Stimulated activated naive B cell treated with anti-CD40 and anti-IgM and Interleukin-4, amounts not matched to agents 10 μg/mL and 1 μg/mL and 100 μg/mL, for 72 hours (primary cell): ENCODE measurements at places on chromosomes 16 and 17.

DNA sequence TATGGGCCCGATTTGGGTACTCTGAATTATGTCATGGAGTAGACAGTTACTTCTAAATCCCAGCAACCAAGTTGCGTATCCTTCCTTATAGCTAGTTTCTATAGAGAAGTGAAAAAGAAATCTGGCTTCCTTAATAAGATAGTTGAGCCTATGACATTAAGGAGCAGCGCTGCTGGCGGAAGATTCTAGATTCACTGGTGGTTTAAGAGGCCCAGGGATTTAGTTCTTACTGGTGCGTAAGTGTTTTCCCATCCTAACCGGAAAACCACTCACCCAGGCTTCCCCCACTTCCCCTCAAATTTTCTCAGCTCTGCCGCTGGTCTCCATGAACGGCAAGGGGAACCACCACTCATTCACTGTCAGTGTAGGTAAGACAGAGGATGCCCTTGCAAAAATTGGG is 230.4 kb downstream of the CPPED1 start:
- DNase-seq = no peak

DNA sequence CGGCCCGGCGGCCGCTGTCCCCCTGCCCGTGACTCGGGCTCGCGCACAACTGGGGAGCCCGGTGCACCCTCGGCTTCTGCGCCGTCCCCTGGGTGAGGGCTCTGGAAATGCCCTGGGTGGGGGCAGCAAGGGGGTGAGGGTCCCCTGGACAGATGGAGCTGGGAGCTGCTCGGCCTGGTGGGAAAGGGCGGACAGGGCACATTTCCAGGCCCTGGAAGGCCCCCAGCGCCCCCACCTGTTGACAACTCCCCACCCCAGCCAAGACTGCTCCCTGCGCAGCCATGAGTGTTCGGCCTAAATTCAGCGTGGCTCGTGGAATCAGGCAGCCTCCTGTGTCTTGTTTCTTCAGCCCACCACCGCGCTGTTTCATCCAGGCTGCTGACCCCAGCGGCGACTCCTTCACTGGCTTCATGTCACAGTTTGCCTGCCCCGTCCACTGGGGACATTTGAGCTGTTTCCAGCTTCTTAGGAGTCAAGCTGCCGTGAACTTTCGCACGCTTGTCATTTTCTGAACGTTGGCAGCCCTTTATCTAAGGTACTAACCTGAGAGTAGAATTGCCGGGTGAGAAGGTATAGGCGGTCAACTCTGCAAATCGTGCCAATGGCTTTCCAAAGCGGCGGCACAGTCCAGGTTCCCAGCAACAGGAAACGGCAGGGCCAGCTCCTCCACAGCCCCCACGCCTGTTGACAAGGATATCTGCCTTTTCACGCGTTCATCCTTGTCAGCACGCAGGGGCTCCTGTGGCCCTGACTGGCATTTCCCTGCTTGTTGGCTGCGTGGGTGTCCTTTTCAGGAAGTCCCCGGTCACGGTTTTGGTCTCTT is 895 bp downstream of the UTS2R start:
- no peak for DNase-seq

- no peak for DNase-seq
These were observed 9.5 kb upstream of the ZFP90 start for GRCh38 chr16:68529608-68529930.

- DNase-seq = no peak
These were observed 262.3 kb downstream of the STX8 start for GRCh38 chr17:9313346-9313745.

DNA sequence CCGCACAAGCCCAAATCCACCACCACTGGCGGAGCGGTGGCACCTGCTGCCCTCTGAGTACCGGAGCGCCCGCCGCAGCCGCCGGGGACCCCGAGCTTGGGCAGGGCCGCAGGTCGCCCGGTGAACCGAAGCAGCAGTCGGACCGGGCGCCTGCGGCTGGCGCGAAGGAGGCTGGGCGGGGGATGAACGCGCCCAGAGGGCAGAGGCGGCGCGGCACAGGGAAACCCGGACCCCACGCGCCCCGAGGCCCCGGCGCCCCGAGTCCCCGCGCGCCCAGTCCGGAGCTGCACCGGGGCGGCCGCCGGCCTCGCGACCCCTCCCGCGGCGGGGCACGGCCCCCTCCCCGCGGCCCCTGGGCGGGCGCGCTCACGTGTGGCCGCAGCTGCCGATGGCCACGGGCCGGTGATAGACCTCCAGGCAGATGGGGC is 393 bp downstream of the RNF166 start:
- DNase-seq = no peak

- DNase-seq = no peak
These were observed 139.8 kb upstream of the SDK2 start for GRCh38 chr17:73783945-73784603.

- no peak for DNase-seq
These were observed 19.0 kb downstream of the SPIRE2 start for GRCh38 chr16:89847051-89847939.

DNA sequence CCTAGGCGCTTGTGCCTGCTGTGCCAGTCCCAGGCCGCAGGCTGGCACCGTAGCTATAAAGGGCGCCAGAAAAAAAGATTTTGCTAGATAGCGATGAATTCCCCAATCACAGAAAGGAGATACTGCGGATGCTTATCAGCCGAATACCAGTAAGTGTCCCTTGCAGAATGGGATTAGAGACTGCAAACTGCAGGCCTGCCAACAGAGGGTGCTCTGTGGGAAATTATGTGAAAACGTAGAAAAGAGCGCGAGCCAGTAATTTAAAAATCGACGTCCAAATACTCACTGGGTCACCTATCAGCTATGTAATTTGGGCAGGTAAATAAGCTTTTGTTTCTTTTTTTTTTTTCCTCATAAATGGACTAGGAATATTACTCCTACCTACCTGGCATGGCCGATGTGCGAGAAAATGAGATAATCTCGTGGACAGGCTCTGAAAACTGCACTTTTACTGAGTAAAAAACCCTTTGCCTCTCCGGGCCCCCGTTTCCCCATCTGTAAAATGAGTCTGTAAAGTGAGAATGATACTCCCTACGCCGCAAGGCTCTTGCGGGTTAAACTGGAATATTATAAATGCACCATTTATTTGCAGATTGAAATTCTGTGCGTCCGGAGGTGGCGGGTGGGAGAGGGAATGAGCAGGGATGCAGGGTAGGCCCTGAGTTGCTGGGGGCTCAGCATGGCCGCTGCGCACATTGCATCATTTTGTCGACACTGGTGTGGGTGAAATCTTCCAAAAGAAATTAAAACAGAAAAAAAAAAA is 1.2 kb upstream of the COG1 start:
- DNase-seq = peak; percentile 41

DNA sequence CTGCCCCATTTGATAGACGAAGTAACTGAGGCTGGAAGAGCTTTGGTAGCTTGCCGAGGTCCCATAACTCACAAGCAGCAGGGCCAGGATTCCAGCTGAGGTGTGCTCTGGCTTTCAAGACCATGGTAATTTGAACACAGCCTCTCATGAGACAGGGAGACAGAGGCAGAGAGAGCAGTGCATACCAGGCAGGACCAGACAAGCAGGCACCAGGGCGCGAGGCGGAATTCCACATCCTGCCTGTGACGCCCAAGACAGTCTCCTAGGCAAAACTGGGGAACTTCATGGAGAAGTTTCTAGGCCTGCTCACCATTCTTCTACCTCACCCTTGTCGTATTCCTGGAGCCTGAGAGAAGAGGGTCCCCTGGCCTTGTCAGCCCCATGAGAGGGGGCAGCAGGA is 19.2 kb downstream of the SDK2 start:
- no peak for DNase-seq
